HEK293T (cell line): ENCODE measurements at places on chromosomes 11 and 22.

GRCh38 chr11:83583757-83584366 is 297.7 kb upstream of the CCDC90B start:
- DNase-seq = no peak

DNA sequence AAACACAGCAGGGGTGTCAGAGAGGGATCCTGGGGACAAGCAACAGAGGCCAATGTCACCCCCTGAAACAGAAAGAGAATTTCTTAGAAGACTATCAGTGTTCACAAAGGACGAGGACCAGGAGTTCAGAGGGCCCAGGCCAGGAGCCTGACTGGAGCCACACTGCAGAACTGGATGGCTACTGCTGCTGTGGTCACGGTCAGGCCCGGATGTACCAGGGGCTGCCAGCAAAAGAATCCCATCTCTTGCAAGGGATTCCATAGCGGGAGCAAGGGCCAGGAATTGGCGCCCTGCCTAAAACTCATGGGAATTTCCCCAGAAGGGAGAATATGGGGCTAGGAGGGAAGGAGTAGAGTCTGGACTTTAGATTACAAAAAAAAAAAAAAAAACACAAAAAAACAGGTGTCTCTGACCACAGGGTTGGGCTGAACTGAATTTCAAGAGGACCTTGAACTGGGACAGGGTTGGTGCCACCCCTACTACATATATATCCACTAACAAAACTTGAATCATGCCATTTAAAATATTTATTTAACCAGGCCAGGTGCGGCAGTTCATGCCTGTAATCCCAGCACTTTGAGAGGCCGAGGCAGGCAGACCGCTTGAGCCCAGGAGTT is 15.7 kb upstream of the KCTD14 start:
- no peak for DNase-seq

GRCh38 chr22:29604076-29604360 is 585 bp downstream of the NF2 start:
- DNase-seq = no peak

- DNase-seq = no peak
Observed at GRCh38 chr11:27310707-27311106, 52.3 kb downstream of the CCDC34 start.

DNA sequence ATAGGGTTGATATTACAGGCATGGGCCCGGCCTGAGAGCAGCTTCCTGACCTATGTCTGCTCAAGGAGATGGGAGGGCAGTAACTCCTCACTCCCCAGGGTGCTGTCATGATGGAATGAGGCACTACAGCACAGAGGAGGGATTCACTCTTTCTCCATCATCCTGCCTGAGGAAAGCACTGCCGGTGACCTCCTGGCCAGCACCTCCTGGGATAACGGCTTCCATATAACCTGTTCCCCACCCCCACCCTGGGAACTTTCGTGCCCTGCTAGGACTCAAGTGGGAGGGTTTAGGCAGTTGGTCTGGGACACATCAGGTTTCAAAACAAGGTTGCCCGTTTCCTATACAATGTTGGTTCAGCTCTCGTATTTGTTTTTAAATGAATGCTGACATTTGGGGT is 42.7 kb upstream of the MN1 start:
- DNase-seq = no peak

GRCh38 chr11:110367571-110367970 is 62.2 kb upstream of the FDX1 start:
- DNase-seq = no peak

DNA sequence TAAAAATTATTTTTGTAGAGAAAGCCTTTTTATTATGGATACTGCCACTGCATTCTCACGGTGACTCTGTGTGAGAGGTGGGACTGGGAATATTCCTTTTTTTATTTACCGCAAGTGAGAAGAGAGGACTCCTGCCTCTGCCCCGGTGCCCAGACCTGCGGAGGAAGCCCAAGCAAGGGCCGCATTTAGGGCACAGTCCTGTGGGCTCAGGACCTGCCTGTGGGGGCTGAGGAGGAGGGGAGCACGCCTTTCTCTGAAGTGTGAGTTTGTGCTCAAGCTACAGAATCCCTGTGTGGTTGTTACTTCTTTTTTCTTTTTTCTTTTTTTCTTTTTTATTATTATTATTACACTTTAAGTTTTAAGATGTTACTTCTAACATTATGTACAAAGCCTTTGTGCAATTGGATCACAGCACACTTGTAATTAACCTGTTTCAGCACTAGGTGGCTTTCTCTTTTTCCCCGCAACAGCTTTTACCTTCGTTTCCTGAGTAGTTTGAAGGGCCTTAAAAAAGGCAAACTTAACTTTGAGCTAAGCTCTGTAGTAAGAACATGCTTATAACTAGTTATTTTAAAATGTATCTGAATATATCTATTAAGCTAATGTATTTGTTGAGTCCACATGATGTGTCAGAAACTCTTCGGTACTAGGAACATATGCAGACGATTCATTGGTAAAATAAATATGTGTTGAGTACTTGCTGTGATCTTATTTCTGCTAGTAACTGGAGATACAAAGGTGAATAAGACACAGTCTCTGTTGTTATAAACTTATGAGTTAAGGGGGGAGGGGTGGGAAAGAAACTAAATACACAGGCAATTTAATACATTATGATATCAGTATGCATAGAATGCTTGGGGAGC is 18.3 kb downstream of the AMOTL1 start:
- DNase-seq = peak; percentile 45

GRCh38 chr11:1075341-1075911 is 752 bp downstream of the MUC2 start:
- DNase-seq = no peak

DNA sequence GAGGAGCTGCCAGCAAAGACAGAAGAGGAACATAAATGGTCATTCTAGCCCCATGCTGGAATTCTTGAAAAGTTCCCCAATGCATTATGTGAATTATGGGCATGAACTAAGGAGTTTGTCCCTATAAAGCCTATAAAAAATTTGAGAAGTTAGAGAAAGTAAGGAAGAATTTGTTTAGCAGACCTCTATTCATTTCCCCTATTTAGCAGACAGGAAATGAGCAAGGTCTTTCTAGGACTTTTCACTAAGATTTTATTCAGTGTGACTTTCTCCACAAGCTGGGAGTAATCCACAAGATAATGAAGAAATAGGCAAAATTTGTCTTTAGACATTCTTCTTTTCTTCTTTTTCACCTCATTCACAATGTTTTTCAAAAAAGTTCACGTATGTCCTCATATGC is 20.0 kb downstream of the PRRG4 start:
- DNase-seq = no peak

DNA sequence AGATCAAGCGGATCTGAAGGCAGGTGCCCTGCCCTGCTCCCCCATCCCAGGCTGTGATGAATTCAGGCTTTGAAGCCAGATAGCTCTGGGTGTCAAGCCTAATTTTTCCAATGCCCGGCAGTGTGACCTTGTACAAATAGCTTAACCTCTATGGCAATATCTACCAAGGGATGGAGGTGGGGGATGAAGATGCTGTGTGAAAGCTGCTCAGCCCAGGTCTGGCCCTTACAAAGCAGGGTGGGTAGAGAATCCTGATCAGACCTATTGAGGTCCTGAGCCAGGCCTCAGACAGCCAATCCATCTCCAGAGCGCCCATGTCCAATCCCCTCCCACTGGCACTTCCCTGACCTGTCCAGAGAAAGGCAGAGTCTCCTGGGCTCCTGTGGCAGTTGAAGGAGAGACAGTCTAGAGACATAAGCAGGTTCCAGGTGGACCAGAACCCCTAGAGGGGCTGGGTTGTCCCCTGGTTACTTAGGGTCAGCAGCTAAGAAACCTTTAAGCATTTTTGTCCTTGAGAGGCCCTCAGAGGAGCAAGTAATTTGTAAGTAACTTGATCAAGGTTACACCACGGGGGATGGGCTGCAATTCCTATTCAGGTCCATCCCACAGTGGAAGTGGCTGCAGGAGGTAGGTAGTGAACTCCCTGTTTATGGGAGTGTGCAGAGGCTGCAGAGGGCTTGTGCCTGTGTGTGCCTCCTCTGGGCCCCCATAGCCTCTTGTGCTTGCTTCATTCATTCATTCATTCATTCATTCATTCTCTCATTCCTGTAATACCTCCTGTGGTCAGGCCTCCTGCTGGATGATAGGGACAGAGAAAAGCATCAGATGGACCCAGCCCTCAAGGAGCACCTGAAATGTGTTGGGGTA is 10.4 kb downstream of the P2RY2 start:
- DNase-seq = no peak

GRCh38 chr11:10201343-10201742 is 92.7 kb downstream of the SBF2 start:
- no peak for DNase-seq

DNA sequence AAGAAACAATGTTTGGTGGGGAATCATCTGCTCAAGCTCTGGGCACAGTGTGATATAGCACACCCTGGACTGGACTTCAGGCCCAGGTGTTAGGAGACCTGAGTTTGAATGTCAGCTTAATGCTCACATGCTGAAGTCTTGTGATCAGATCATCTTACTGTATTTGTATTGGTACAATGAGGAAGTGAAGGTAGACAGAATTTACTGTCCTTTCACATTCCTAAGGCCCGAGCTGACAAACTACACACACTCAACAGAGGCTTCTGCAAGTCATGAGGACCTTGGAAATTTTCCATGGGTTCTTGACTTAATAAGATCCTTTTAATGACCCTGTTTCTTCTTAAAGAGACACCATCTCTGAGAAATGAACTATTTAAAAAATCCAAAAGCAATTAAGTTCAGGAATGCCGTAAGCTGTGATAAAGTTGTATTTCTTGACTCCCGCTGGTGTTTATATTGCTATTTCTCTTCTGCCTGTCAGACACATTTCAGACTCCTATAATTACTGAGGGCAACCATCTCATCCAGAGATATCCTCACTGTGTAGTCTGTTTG is 802.0 kb downstream of the DLG2 start:
- no peak for DNase-seq

- no peak for DNase-seq
Observed at GRCh38 chr22:27896245-27896644, 22.8 kb downstream of the PITPNB start.

GRCh38 chr11:63572026-63572688 is 9.0 kb upstream of the PLAAT2 start:
- DNase-seq = no peak

- no peak for DNase-seq
Observed at GRCh38 chr11:100152766-100153165, 534.3 kb upstream of the ARHGAP42 start.

GRCh38 chr11:91314521-91314920 is 910.1 kb upstream of the FAT3 start:
- no peak for DNase-seq
